ENCODE measurements at places on chromosomes 3 and 15.

- peak; percentile 64 for DNase-seq
Measured at GRCh38 chr15:62426387-62426956, 261.4 kb upstream of the C2CD4B start.

DNA sequence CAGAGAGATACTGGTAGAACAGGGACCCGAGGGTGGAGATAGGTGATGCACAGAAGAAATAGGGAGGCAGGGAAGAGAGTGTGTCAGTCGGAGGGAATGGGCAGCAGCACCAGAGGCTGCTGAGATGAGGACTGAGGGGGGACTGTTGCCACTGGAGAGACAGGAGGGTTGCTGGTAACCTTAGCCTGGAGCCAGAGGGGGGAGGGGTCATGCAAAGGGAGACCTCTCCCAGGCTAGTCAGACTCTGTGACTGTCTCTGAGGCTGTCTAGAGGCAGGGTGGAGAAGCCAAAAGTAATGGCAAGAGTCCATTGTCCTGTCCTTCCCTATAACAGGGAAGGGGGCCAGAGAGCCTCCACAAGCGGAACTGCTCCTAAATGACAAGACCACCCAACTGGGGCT, 2.1 kb upstream of the DLEC1 start:
- DNase-seq: no peak

DNA sequence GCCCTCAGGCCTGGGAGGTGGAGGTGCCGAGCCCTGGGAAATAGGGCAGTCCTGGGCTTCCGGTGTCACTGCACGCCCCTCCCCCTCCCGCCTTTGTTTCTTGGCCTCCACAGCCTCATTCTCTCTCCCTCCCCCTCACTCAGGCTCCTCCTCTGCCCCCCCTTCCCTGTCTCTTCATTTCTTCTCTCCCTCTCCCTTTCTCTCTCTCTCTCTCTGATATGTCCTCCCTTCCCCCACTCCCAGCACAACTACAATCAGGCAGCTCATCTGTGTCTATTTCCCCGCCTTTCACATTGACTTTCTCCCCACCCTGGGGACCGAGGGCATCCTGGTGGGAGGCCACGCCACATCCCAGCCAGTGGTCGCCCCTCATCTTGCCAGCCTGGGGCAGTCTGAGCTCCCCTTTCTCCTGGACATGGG, 40.2 kb downstream of the IDH2 start:
- peak; percentile 49 for DNase-seq

GRCh38 chr15:82300883-82301282, 38.3 kb downstream of the SAXO2 start:
- no peak for DNase-seq

DNA sequence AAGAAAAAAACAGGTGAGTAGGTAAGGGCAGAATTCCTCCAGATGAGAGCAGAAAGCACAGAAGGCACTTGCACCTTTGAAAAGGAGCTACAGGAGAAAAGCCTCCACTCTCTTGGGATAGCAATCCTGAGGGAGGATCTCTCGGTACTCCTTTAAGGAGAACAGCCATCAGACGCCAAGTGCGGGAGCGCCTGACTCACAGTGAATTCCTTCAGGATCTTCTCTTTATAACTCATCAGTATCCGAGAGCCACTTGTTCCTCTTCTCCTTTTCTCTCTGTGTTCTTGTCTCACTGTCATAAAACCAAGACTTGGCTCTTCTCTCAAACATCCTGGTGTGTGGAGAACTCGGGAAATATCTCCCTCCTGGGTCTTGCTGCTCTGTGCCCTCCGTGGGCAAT, 10.1 kb upstream of the GOLGA8J start:
- no peak for DNase-seq

DNA sequence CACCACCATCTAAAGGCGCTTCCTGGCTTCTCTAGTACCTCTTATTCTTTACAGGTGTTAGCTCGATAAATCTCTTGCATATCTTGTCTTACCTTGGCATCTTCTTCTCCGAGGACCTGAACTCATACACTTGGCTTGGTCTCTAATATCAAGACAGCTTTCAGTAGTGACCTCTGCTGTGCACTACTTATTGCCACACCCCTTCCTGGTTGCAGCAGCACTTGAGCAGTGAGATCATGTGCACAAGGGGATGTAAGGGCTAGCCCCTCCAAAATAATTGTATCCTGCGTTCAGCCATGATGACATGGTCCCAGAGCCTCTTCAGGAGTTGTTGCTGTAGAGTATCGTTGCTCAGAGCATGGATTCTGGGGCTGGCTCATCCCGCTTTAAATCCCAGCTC, 1.3 kb upstream of the PLA1A start:
- DNase-seq: no peak

- no peak for DNase-seq
Measured at GRCh38 chr3:128432301-128432970, 34.3 kb downstream of the DNAJB8 start.

DNA sequence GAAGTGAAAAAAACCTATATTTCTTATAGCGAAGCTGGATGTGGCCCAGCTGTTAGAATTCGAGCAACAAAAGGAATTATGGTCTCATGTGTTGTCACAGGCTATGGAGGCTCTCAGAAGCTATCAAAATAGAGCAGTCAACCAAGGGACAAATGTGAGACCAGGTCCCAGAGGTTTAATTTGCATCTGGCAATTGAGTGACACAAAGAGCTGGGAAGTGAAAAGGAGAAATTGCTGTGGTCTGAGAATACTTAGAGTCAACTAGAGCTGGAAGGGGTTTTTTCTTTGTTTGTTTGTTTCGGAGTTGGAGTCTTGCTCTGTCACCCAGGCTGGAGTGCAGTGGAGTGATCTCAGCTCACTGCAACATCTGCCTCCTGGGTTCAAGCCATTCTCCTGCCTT, 61.3 kb upstream of the SMAD3 start:
- no peak for DNase-seq

- DNase-seq: no peak
Measured at GRCh38 chr3:141782386-141782932, 19.3 kb downstream of the GRK7 start.

DNA sequence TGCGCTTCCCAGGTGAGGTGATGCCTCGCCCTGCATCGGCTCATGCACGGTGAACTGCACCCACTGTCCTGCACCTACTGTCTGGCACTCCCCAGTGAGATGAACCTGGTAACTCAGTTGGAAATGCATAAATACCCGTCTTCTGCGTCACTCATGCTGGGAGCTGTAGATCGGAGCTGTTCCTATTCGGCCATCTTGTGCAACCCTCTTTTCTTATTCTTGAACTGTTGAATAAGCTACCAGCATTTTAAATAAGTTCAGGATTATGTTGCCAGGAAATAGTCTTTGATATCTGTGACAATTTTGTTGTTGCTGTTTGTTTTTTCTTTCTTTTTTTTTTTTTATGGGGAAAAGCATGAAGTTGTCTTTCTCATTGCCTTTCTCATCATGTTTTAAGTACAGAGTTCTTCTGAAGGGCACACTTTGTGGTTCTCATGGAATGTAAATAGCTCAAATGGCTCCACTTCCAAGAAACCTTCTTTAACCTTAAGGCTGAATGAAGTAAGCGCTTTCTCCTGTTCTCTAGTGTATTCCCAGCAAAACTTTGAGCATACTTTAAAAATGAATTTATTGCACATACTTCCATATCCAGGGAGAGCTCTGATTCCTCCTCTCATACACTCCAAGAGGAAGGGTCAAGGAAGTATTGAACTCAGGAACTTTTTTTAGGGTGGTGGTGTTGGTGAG, 468.0 kb upstream of the TBL1XR1 start:
- peak; percentile 28 for DNase-seq

- no peak for DNase-seq
Measured at GRCh38 chr15:75211436-75212199, 9.9 kb downstream of the C15orf39 start.

GRCh38 chr3:127072221-127072771, 89.4 kb downstream of the PLXNA1 start:
- no peak for DNase-seq

GRCh38 chr3:21798356-21799088, 47.5 kb upstream of the ZNF385D start:
- no peak for DNase-seq

DNA sequence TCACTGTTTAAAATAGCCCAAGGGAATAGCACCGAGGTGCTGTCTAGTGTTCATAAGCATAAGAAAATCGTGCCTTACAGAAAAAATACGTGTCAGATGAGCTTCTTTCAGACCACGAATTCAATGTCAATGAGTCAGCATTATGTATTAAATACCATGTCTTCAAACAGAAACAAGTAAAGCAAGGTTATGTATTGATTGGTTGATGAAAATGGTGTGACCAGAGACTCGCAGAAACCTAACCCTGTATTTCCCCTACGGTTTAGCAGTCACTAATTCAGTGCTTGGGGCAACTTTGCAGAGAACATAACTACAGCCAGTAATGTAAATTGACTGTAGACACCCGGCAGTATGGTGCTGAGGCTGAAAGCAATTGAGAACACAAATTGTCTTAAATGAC, 307.7 kb downstream of the IL5RA start:
- DNase-seq: no peak

DNA sequence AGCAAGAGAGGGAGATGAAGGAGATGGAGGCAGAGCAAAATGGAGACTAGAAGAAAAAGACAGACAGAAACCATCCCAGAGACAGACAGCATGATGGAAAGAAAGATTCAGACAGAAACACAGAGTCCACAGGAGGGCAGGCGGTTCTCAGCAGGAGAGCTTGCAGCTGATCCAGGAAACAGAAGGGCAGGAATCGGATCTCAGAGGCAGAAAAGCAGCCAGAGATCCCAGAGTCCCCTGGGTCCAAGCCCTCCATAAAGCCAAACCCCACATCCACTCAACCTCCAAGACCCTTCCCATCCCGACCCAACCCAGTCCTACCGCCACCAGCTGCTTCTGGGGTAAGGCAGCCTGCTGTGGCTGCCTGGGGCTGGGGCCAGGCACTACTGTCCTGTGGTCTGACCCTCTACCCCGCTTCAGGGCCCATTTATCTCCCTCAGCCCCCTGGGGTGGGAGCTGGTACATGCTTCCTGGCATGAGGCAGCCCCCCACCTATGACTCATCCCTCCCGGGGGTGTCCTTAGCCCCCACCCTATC, at the start of gene UCN2:
UCN2 (minus strand) TSS at position 400 of the 537 bp plus-strand sequence. CDS start 657 bp downstream, outside the sequence.
- DNase-seq: peak; percentile 44

GRCh38 chr3:49872801-49873281, 3.1 kb upstream of the CAMKV start:
- DNase-seq: no peak

- peak; percentile 6 for DNase-seq
Measured at GRCh38 chr3:3771567-3771966, 27.7 kb upstream of the LRRN1 start.

DNA sequence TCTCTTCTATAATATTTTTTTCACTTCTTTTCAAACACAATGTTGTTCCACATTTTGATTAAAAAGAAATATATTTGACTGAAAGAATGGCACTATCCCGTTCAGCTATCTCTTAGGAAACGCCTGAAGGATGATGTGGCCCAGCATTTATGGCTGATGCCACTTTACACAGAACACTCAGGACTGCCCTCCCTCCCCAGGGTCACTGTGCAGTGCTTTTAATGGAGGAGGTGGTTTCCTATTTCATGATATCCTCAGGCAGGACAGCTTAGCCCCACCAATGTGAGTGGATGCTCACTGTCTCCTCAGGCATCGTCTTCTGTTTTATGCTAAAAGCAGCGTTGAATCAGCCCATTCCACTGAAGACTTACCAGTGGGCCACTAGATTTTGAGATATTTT, 135.9 kb downstream of the KCNAB1 start:
- no peak for DNase-seq

DNA sequence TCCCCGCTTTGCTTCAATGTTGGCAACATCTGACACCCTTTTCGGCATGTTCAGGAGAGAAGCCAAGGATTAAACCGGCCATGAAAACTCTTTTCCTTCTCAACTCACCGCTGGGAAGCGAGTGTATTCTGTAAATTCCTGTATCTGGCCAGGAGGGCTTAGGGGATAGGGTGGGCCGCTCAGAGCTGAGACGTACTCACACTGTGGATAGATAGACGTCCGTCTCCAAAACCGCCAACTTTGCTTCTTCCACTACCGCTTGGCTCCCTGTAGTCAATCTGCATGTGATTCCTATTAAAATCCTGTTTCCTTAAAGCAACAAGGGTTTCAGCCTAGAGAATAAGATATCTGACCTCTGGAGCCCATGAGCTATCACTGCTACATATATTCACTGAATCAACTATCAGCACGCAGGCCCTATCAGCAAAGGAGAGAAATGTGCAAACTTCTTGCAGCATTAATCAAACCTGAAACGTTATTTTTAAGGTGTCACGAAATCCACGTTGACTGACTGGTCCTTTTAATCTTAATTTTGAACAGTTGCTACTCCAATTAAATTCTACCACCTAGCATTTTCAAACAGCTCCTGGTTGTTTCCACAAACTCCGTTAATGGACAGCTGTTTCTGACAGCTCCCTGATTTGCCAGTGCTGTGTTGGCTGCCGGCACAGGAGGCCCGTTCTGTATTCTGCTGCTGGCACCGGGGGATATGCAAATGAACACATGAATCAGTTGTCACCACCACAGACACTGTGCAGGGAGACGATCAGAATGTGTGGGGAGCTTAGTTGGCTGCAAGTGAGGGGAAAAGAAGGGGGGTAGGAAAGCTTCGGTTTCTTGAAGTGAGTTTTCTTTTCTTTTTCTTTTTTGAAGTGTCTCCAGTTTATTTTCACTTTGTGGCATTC, 438.9 kb upstream of the ARRDC4 start:
- DNase-seq: peak; percentile 16

GRCh38 chr3:117666325-117666724, 956.7 kb downstream of the TUSC7 start:
- no peak for DNase-seq

DNA sequence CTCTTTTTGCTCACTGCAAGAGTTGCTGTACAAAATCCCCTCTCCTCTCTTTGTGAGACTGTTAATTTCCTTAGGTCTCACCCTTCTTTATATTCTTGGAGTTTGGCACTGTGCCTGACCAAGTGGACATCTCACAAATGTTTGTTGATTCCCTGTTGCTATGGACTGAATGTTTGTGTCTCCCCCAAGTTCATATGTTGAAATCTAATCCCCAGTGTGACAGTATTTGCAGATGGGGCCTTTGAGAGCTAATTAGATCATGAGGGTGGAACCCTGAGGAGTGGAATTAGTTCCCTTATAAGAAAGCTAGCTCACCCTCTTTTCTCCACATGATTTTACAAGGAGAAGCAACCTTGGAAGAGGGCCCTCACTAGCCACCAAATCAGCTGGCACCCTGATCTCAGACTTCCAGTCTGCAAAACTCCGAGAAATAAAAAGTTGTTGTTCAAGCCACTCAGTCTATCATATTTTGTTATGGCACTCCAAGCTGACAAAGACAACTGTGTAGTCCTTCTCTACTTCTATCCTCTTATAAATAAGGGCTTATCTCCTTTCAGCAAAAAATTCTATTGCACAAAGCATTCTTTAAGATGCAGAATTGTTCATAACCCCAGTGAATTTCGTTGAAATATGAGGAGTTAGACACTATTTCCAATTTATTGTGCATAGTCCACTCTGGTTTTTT, 65.5 kb upstream of the NPHP3 start:
- DNase-seq: peak; percentile 38

GRCh38 chr3:152266221-152266995, 2.3 kb upstream of the MBNL1 start:
- DNase-seq: peak; percentile 96

- peak; percentile 55 for DNase-seq
Measured at GRCh38 chr3:45760878-45761711, 35.2 kb downstream of the SLC6A20 start.

- no peak for DNase-seq
Measured at GRCh38 chr3:25665315-25666280, 891 bp upstream of the TOP2B start.

Measured in fibroblast of skin of abdomen (primary cell).